ENCODE measurements at places on chromosomes 12 and 14.
A peak's percentile ranks its signal among the peaks of the same experiment; 100 is the strongest.

DNA sequence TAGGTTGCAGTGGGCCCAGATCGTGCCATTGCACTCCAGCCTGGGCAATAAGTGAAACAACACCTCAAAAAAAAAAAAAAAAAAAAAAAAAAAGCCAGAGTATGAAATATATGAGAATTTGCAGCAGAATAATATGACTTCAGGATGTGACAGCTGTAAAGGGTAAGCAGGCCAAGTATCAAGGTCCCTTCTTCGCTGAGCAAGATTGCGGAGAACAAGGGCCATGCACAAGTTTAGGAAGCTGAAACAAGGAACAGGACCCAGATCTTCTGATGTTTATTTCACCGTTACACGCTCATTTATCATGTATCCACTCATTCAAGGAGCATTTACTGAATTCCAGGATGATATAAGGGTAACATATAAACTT is 659 bp upstream of the FOXJ2 start:
- DNase-seq: no peak

DNA sequence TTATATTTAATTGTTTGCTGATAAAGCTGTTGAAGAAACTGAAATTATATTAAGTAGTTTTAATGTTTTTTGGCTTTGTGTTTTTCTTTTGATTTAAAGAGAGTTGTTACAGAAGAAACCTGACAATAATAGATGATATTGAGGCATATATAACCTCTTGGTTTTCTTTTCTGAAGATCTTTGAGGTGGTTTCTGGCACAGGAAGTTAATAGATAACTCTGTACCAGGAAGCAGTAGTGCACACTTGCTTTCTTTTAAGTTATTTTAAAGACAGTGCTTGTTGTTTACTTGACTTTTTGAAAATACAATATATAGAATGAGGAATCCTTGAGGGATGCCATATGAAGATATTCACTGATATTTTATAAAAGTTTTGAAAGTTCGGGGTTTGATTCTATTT is 209.0 kb upstream of the FBXO33 start:
- DNase-seq: no peak

DNA sequence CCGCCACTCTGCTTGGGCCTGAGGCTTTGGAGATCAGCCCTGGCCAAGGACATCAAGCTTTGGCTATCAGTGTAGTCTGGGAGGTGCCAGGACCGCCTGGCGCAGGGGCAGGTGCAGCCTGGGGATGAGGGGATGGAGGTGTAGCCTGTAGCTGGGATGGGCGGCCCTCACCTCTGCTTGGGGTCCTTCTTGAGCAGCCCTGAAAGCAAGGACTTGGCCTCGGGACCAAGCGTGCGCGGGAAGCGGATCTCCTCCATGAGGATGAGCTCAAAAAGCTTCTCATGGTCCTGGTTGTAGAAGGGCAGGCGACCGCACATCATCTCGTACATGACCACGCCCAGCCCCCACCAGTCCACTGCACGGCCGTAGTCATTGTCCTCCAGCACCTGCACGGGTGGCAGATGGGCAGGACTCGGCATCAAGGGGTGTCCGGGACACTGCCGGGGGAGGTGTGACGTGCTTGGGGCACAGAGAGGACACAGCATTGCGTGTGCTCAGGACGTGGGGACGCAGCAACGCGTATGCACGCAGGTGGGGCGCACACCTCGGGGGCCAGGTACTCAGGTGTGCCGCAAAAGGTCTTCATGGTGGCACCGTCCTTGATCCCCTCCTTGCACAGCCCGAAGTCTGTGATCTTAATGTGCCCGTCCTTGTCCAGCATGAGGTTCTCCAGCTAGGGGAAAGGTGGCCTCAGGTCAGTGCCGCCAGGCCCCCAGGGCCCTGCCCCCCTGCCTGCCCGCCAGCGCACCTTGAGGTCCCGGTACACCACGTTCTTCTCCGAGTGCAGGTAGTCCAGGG is 20.0 kb downstream of the SIVA1 start:
- no peak for DNase-seq

DNA sequence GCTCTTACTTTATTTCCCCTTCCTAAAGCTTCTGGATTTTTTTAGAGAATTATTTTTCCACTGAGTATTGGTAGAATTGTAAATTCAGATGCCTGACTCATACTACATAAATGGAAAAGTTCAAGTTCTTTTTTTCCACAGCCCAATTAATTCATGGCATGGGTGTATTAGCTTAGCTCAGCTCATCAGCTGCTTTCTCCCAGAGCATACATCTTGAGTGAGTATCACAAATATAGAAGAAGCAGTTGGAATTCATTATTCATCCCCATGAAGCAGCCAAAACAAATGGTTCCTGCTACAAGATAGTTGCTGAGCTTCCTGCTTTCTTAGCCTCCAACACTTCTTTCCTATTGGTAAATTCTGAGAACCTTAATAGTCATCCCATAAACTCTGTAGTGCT is 105.1 kb downstream of the C12orf50 start:
- DNase-seq: no peak

DNA sequence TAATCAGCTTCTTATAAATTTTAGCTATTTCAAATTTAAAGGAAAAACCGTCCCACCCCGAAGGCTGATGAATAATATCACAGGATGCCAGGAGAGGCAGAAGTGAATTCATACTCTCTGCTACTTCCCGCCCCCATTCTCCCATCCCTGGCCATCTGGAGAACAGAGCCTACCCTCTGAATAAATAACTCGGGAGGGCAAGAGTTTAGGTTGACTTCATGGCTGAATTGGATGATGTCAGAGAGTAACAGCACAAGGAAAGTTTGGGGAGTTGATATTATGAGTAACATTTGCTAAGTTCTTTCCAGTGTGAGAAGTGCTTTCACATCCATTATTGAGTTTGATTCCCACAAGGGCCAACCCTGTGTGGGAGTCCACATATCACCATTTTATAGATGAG is 241.6 kb downstream of the EGLN3 start:
- DNase-seq: no peak

- peak; percentile 50 for DNase-seq
Measured at GRCh38 chr14:23544511-23545447, 6.8 kb downstream of the ZFHX2 start.

- DNase-seq: no peak
Measured at GRCh38 chr12:20375560-20375959, 7.2 kb downstream of the PDE3A start.

Data from tongue (tissue), 3 donors.